ENCODE measurements at places on chromosomes 11 and 22. TPM values are rescaled to one million over a fixed set of nuclear protein-coding genes. Genes with fewer than 3 reads are reported as not detected.

DNA sequence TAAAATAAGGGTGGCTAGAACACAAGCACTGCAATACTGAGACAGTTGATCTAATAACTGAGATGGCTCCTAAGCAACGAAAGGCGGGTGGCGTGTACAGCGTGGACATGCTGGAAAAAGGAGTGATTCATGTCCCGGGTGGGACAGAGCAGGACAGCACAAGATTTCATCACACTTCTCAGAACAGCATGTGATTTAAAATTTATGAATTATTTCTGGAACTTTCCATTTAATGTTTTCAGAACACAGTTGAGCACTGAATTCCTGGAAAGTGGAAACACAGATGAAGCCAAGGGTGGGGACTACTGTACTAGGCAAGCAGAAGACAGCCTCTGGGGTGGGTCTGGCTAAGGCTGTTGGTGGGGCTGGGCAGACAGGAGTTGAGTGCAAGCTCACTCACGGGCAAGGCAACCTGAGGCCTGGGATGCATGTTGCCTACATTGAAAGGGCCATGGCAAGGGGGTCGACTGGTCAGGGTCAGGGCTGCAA lies 165.6 kb upstream of the DDI1 start:
- no peaks in the 10 kb centered on the region for H3K36me3 ChIP-seq
- no peaks in the 10 kb centered on the region for H3K27me3 ChIP-seq
- H3K27ac ChIP-seq, result no peak overlapping the region
- no peak for DNase-seq
- no peak overlapping the region for H3K4me3 ChIP-seq

- H3K27me3 ChIP-seq, result no peaks in the 10 kb centered on the region
- DNase-seq, result no peak
- no peaks in the 10 kb centered on the region for H3K36me3 ChIP-seq
- H3K27ac ChIP-seq, result no peak overlapping the region
Measured at GRCh38 chr11:116199182-116199581, 573.6 kb downstream of the BUD13 start.

DNA sequence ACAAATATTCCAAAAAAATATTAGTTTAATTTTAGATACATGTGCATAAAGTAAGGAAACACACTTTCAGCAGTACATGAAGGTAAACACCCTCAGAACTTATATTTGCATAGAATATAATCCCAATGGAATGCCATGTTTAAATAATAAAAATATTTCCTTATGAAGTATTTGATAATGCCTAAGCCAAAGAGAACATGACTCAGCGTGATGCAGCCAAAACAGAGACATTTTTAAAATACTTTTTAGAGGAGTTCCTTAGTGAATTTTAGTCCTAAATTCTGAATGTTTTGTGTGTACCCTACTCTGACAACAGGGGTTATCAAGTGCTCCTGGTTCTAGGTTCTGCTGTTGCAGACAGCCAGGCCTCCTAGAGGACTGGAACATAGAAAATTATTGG lies 39.1 kb upstream of the POU2AF2 start:
- no peaks in the 10 kb centered on the region for H3K27me3 ChIP-seq
- DNase-seq, result no peak
- H3K4me1 ChIP-seq, result no peaks in the 10 kb centered on the region
- H3K4me3 ChIP-seq, result no peak overlapping the region
- H3K27ac ChIP-seq, result no peak overlapping the region
- no peaks in the 10 kb centered on the region for H3K36me3 ChIP-seq

- no peak for DNase-seq
- no peaks in the 10 kb centered on the region for H3K4me1 ChIP-seq
- H3K36me3 ChIP-seq, result no peaks in the 10 kb centered on the region
Measured at GRCh38 chr11:75577207-75577606, 15.2 kb downstream of the SERPINH1 start.

Gene STIM1
- total RNA-seq, result 44.2 TPM

Gene ART1
- not detected for total RNA-seq

DNA sequence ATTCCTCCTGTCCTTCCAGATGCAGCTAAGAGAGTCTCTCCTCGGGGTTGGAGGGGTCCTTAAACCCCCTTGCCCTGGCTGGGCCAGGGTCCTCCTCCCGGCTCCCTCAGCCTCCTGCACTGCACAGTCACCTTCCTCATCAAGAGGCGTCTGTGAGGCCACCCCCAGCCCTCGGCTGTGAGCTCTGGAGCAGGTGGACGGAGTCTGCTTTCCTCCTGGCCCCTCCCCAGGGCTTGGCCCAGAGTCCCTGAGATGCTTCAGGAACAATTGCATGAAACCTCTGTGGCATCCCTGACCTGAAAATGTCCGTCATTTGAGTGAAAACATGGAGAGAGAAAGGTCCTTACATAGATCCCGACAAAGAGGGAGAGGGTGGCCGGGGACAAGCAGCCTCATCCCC lies 6.7 kb upstream of the FGF3 start:
- H3K36me3 ChIP-seq, result no peaks in the 10 kb centered on the region
- no peak overlapping the region for H3K4me3 ChIP-seq
- H3K27me3 ChIP-seq, result no peaks in the 10 kb centered on the region
- no peak for DNase-seq
- H3K27ac ChIP-seq, result no peak overlapping the region

GRCh38 chr11:94732617-94733281 lies 35.4 kb upstream of the AMOTL1 start:
- no peak overlapping the region for H3K4me3 ChIP-seq
- peak overlapping the region; percentile 80 for H3K27ac ChIP-seq
- no peaks in the 10 kb centered on the region for H3K27me3 ChIP-seq
- no peaks in the 10 kb centered on the region for H3K36me3 ChIP-seq

- no peak for DNase-seq
- no peak overlapping the region for H3K4me3 ChIP-seq
Measured at GRCh38 chr11:21635394-21636145, 557.3 kb upstream of the ANO5 start.

- H3K36me3 ChIP-seq, result no peaks in the 10 kb centered on the region
- no peak overlapping the region for H3K27ac ChIP-seq
- no peaks in the 10 kb centered on the region for H3K4me1 ChIP-seq
- no peak for DNase-seq
- H3K27me3 ChIP-seq, result peaks cover 39% of the 10 kb centered on the region
Measured at GRCh38 chr11:1128311-1129142, 29.2 kb upstream of the MUC5AC start.

DNA sequence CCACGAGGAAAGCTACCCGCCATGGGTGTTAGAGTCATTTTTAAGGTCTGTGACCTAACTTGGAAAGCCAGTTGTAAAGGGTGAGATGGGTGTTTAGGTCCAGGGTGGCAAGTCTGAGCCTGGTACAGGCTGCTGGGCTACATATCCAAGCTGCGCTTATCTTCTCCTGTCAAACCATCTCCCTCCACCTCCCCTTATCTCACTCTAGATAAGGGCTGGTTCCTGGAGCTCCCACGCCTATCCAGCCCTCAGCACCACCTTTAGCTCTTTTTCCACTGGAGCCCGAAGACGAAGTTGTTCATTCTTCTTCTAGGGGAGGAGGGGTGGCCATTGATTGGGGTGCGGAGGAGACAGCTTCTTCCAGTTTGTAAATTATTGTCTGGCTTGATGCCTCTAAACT lies 48.5 kb downstream of the MICAL2 start:
- DNase-seq, result no peak
- H3K4me1 ChIP-seq, result no peaks in the 10 kb centered on the region

GRCh38 chr11:117009905-117010605 lies 88.2 kb downstream of the SIK3 start:
- H3K4me3 ChIP-seq, result no peak overlapping the region
- no peaks in the 10 kb centered on the region for H3K36me3 ChIP-seq
- DNase-seq, result no peak
- no peaks in the 10 kb centered on the region for H3K27me3 ChIP-seq

DNA sequence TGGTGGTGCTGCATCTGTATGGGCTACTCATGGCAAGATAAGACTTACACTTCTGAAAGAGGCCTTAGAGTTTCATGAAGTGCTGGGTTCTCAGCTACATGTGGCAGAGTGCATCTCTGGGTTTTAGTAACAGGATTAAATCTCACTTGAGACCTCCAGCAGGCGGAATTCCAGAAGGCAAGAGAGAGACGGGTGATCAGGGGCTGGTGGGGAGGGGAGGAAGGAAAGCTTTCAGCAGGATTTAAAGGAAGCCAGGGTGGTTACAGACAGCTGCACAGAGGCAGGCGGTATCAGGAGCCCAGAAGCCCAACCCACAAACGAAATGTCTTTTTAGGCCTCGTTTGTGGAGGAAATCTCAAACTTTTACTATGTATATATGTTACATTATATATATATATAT lies 56.2 kb upstream of the CD82 start:
- H3K36me3 ChIP-seq, result no peaks in the 10 kb centered on the region
- H3K4me3 ChIP-seq, result no peak overlapping the region
- no peak overlapping the region for H3K27ac ChIP-seq

- no peaks in the 10 kb centered on the region for H3K27me3 ChIP-seq
- peak; percentile 18 for DNase-seq
- H3K36me3 ChIP-seq, result no peaks in the 10 kb centered on the region
- peaks cover 10% of the 10 kb centered on the region for H3K4me1 ChIP-seq
- H3K4me3 ChIP-seq, result no peak overlapping the region
Measured at GRCh38 chr22:46061501-46062231, 84.7 kb upstream of the WNT7B start.

Gene CSNK1E
- 117 TPM for total RNA-seq

Gene TEX54
- total RNA-seq, result 1.6 TPM

DNA sequence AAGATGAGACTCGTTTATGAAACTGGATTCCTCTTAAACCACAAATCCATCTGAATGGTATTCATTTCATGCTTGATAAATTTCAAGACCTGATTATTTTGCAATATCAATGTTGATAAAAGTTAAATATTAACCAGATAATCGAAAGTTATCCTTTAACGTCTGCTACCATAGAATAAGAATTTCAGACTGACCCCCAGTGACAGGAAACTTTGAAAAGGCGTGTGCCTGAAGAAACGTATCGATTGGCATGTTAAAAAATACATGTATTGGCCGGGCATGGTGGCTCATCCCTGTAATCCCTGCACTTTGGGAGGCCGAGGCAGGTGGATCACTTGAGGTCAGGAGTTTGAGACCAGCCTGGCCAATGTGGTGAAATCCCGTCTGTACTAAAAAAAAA lies 13.9 kb downstream of the SCGB1A1 start:
- H3K4me1 ChIP-seq, result no peaks in the 10 kb centered on the region
- H3K36me3 ChIP-seq, result no peaks in the 10 kb centered on the region
- H3K4me3 ChIP-seq, result no peak overlapping the region
- no peaks in the 10 kb centered on the region for H3K27me3 ChIP-seq

DNA sequence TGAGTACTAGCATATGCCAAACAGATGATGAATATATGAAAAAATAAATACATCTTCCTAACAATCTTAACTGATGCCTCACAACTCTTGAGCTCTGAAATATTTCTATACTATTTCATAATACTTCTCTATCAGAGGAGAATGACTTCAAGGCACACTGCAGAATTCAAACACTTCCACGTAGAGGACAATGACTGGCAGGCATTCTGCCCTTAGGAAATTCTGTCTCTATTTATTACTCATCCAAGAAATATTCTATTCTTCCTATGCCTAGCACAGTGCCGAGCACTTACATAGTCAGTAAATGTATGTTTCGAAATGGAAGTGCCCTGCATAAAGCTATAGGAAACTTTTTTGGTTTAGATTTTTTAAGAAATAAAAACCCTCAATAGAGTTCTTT lies 809.1 kb downstream of the DLG2 start:
- H3K27ac ChIP-seq, result no peak overlapping the region
- no peak for DNase-seq
- H3K4me1 ChIP-seq, result no peaks in the 10 kb centered on the region
- no peaks in the 10 kb centered on the region for H3K27me3 ChIP-seq
- no peaks in the 10 kb centered on the region for H3K36me3 ChIP-seq
- H3K4me3 ChIP-seq, result no peak overlapping the region

DNA sequence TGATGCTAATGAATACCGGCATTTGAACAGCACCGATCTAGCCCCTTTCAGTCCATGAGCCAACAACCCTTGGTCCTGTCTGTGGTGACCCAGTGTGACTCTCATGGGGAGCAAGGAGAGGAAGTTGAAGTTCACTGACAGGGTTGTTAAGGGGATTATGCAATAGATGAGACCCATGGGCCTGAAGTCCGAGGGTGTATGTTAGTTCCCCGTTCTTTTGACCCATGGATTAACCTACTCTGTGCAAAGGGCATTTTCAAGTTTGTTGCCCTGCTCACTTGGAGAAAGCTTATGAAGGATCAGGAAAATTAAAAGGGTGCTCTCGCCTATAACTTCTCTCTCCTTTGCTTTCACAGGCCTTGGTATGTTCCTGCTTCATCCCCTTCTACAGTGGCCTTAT lies 4.9 kb downstream of the PNPLA3 start:
- no peaks in the 10 kb centered on the region for H3K27me3 ChIP-seq
- no peak overlapping the region for H3K4me3 ChIP-seq
- H3K36me3 ChIP-seq, result no peaks in the 10 kb centered on the region

DNA sequence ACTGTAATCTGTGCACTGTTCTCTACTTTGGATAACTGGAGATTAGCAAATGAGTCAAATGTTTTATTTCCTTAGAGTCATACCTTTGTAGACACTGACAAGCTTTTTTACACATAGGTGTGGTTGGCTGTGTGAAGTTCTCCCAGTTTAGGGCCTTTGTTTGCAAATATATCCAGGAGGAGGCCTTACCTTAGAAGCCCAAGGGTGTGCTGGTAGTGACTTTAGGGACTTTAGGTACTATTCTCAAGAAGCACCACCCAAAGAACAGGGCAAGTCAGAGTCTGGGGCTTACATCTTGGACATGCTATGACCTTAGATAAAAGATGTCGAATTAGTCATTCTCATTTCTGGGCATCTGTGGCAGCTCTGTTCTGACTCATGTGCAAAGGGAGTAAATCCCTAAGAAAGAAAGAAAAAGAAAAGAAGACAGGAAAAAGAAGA lies 4.8 kb upstream of the FAR1 start:
- no peaks in the 10 kb centered on the region for H3K36me3 ChIP-seq
- DNase-seq, result no peak
- H3K4me1 ChIP-seq, result peaks cover 6% of the 10 kb centered on the region
- no peak overlapping the region for H3K4me3 ChIP-seq
- no peaks in the 10 kb centered on the region for H3K27me3 ChIP-seq

Gene APOA4
- total RNA-seq, result not detected

GRCh38 chr22:30767661-30768060 lies 73.0 kb downstream of the OSBP2 start:
- no peaks in the 10 kb centered on the region for H3K36me3 ChIP-seq
- DNase-seq, result no peak
- H3K4me3 ChIP-seq, result no peak overlapping the region
- no peaks in the 10 kb centered on the region for H3K27me3 ChIP-seq
- no peaks in the 10 kb centered on the region for H3K4me1 ChIP-seq

GRCh38 chr11:12888525-12889158 lies 120.5 kb upstream of the RASSF10 start:
- H3K36me3 ChIP-seq, result no peaks in the 10 kb centered on the region
- peaks cover under 1% of the 10 kb centered on the region for H3K4me1 ChIP-seq
- peak overlapping the region; percentile 77 for H3K27ac ChIP-seq
- no peaks in the 10 kb centered on the region for H3K27me3 ChIP-seq

DNA sequence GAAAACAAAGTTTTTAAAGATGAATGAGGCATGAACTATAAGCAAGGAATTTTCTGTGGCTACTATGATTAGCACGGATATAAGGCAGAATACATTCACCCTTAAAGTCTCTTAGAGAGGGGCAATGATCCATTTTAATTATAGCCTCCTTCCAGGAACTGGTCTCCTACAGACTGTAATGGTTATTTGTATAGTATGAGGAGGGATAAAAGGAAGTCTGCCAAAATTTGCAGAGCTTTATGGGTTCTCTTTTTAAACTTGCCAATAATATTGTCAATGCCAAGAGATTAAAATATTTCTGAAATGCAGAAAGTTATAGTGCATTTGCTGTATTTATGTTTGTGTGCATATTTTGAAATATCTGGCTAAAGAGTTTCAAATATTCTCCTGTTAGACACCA lies 271.4 kb upstream of the LUZP2 start:
- no peaks in the 10 kb centered on the region for H3K36me3 ChIP-seq
- no peak for DNase-seq

- H3K27me3 ChIP-seq, result no peaks in the 10 kb centered on the region
- no peak overlapping the region for H3K4me3 ChIP-seq
- H3K4me1 ChIP-seq, result no peaks in the 10 kb centered on the region
Measured at GRCh38 chr11:101567071-101567470, 16.7 kb downstream of the TRPC6 start.
